ENCODE measurements at places on chromosomes 13 and 19.
A peak's percentile ranks its signal among the peaks of the same experiment; 100 is the strongest.

- DNase-seq: no peak
Observed at GRCh38 chr13:76955193-76955592, 6.9 kb downstream of the ACOD1 start.

- no peak for DNase-seq
Observed at GRCh38 chr19:55252760-55253663, 5.8 kb downstream of the PPP6R1 start.

- no peak for DNase-seq
Observed at GRCh38 chr13:71499235-71499634, 367.8 kb downstream of the DACH1 start.

DNA sequence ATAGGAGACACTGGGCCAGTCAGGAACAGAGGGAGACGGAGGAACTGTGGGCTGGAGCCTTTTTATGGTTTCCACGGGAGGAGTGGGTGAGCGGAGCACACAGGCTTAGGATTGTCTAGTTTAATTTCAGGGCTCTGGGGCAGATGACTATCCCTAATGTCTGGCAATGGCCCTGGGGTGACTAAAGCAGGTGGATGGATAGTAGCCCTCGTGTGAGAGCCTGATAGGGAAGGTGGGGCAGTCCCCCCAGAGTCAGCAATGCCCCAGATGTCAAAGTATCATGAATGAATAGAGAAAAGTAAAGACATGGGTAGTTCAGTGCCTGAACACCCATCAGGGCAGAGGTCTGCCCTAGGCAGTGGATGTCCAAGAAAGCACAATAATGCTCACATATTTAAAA lies 94.2 kb downstream of the ZDHHC20 start:
- DNase-seq: no peak

GRCh38 chr13:91017031-91017668 lies 330.3 kb upstream of the MIR17HG start:
- peak; percentile 57 for DNase-seq

DNA sequence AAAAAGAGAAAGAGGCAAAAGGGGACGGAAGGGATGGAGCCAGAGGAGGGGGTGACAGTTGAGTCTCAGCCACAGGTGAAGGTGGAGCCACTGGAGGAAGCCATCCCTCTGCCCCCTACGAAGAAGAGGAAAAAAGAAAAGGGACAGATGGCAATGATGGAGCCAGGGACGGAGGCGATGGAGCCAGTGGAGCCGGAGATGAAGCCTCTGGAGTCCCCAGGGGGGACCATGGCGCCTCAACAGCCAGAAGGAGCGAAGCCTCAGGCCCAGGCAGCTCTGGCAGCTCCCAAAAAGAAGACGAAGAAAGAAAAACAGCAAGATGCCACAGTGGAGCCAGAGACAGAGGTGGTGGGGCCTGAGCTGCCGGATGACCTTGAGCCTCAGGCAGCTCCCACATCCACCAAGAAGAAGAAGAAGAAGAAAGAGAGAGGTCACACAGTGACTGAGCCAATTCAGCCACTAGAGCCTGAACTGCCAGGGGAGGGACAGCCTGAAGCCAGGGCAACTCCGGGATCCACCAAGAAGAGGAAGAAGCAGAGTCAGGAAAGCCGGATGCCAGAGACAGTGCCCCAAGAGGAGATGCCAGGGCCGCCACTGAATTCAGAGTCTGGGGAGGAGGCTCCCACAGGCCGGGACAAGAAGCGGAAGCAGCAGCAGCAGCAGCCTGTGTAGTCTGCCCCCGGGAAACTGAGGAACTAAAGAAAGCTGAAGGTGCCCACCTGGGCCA lies 2.5 kb downstream of the POLR1G start:
- DNase-seq: no peak

- DNase-seq: no peak
Observed at GRCh38 chr19:8738377-8738776, 16.9 kb downstream of the OR2Z1 start.

- peak; percentile 34 for DNase-seq
Observed at GRCh38 chr13:23578411-23579071, 8.3 kb downstream of the TNFRSF19 start.

DNA sequence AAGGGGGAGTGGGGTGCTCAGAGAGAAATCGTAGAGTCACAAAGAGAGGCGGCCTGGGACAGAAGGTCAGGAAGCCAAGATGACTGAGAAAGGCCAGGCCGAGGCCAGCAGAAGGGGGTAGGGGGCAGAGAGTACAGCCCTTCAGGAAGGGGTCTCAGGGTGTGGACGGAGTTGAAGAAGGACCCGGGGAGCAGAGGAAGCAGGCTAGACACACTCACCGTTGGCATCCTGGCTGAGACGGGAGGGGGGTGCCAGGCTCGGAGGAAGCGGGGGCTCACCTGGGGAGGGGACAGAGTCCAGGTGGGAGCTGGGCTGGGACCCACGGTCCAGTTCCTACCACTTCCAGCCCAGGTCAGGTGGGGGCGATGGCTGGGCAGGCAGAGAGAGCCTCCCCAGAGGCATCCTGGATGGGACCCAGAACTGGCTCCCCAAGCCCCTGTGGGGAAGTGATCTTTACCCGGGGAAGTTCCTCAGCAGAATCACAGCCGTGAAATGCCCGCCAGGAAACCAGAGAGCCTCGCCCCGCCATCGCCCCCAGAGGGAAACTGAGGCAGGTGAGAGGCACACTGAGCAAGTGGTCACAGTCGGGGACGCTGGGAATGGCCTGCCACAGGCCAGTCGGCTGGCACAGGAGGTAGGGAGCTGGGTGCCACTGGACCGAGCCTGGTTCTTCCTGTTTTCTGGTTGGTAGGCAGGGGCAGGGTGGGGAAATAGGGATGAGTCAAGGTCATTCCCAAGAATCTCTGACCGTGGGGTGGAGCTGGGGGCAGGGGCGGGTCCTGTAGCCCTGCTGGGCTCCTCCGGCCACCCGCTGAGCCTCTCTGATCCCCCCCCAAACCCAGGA lies 1.4 kb downstream of the MATK start:
- DNase-seq: peak; percentile 64

DNA sequence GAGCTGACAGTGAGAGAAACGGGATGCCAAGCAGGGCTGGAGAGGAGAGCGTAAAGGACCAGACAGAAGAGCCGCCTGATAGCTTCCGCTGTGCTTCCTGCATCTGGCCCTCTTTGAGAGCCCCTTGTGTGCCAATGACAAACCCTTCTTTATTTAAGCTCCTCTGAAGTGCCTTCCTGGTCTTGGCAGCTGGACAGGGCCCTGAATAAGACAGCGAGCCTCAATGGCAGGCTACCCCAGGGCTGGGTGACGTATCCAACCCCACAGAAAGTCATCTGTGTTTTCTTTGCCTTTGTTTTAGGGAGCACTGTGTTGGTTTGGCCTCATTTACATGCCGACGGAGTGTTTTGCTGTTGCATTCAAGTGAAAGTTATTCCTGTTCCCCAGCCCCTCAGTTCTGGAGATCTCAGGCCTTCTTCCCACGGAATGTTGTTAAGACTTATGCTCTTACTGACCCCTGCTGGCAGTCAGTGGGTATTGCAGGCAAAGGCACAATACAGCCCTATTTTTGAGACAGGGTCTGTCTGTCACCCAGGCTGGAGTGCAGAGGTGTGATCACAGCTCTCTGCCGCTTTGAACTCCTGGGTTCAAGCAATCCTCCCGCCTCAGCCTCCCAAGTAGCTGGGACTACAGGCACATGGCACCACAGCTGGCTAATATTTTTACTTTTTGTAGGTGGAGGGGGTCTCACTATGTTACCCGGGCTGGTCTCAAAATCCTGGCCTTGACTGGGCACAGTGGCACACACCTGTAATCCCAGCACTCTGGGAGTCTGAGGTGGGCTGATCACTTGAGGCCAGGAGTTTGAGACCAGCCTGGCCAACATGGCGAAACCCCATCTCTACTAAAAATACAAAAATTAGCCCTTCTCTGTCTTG lies 16.8 kb downstream of the CCL25 start:
- no peak for DNase-seq

- no peak for DNase-seq
Observed at GRCh38 chr19:33678796-33679585, 57.2 kb downstream of the CHST8 start.

DNA sequence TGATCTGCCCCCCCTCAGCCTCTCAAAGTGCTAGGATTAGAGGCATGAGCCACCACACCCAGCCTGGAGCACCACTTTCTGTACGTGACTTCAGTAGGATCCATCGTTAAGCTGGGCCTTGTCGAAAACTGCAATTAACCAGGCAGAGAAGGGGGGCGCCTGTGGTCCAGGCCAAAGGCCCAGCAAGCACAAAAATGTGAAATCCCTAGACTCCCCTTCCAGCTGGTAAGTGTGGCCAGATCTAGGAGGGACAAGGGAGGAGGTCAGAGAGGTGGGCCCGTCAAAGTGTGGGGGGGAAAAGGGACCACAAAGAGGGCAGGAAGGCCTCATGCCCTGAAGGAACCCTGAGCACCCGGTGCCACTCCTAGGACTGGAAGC lies 13.8 kb downstream of the DDX39A start:
- DNase-seq: no peak

GRCh38 chr13:37747071-37747612 lies 122.4 kb downstream of the TRPC4 start:
- DNase-seq: peak; percentile 30

DNA sequence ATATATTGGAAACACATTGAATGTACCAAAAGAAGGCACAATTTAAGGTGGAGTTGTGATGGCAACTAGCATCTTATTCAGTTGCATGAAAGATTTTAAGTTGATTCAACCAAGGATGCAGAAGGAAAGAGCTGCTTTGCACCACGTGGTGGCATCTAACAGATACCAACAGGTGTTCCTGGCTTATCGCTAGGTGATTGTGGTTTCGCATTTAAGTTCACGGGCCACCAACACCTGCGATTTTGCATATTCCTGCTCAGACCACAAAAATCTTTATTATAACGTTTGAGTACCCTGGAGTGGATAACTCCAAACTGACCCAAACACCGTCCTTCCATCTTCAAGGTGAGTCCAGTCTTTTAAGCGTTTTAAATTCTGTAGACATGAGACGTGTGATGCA lies 45.3 kb downstream of the RGCC start:
- no peak for DNase-seq

GRCh38 chr19:16133818-16134217 lies 9.7 kb upstream of the HSH2D start:
- no peak for DNase-seq

DNA sequence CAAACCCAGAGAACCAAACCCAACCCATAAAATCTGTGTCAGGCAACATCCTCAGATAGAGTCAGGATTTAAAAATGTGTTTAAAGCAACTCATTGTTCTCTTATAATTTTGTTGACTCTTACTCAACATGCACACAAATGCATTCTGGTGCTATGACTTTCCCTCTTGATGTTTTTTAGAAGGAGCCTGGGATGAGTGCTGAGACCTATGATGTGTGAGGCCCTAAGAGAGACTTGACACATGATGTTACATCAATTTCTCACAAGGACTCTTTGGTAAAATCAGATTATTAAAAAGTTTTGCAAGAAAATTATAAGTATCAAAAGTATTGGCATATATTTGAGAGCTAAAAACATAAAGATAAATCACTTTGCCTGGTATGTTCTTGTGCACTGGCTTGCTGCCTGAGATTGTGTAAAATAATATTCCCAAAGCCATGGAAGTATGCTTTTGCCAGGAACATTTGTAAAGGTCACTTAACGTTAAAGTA lies 173.9 kb downstream of the DCLK1 start:
- DNase-seq: no peak

- DNase-seq: no peak
Observed at GRCh38 chr13:64099994-64100393, 2684.3 kb upstream of the PCDH20 start.

GRCh38 chr19:51697169-51697776 lies 4.1 kb downstream of the SPACA6 start:
- no peak for DNase-seq

- no peak for DNase-seq
Observed at GRCh38 chr19:28221736-28222135, 991.2 kb downstream of the UQCRFS1 start.

DNA sequence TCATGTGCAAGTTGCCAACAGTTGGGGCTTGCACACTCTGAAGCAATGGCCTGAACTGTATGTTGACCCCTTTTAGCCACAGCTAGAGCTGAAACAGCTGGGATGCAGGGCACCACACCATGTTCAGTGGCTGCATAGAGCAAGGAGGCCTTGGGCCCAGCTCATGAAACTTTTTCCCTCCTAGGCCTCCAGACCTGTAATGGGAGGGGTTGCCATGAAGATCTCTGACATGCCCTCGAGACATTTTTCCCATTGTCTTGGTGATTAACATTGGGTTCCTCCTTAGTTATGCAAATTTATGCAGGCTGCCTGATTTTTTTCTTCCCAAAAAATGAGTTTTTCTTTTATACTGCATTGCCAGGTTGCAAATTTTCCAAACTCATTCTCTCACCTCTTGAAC lies 165.1 kb upstream of the PRR20A start:
- DNase-seq: no peak

GRCh38 chr13:66714795-66715194 lies 515.3 kb downstream of the PCDH9 start:
- no peak for DNase-seq

DNA sequence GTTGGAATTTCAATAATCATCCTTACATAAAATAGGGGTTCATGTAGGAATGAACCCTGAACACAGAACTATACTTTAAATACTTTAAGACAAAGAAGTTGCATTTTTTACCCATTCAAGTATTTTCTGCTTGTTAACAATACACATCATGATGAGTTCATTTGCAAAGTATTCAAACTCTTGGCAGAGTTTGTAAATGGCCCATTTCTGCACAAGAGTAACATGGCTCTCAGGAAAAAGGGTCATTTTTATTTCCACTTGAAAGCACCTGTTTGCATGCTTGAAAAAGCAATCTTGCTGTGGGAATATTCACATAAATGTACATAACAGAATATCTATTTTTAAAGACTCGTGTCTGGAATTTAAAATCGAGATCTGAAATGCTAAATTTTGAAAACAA lies 18.1 kb downstream of the ESD start:
- no peak for DNase-seq

GRCh38 chr13:75762955-75763354 lies 126.8 kb downstream of the LMO7 start:
- no peak for DNase-seq

Measured in RWPE1 (cell line).